ENCODE measurements at places on chromosomes 2 and 18.

GRCh38 chr2:88810017-88810416, 118.5 kb downstream of the RPIA start:
- no peak for DNase-seq

DNA sequence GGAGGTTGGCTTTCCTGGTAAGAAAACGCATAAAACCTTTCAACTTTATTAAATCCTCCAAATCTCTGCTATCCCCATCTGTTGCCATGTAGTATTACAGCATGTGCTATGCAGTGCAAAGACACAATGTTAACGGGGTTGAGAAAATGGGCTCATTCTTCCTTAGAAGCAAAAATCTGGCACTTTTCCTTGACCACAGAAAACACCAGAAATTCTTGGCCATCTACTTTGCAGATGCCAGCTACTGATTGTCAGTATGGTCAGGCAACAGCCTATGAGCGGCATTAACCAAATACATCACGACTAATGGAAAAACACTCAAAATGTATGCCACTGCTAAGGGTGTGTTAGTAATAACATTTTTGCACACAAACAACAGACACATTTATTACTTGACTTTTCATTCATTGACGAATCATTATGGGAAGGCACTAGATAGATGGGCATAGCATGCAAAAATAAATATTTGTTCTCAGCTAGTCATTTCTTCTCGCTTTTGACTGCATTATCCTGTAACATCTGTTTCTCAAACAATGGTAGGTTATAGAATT, 65.2 kb upstream of the CRIM1 start:
- DNase-seq = no peak

GRCh38 chr2:147479358-147479757, 365.5 kb upstream of the ACVR2A start:
- no peak for DNase-seq

GRCh38 chr2:127498386-127498785, 27.9 kb downstream of the IWS1 start:
- DNase-seq = peak; percentile 30

DNA sequence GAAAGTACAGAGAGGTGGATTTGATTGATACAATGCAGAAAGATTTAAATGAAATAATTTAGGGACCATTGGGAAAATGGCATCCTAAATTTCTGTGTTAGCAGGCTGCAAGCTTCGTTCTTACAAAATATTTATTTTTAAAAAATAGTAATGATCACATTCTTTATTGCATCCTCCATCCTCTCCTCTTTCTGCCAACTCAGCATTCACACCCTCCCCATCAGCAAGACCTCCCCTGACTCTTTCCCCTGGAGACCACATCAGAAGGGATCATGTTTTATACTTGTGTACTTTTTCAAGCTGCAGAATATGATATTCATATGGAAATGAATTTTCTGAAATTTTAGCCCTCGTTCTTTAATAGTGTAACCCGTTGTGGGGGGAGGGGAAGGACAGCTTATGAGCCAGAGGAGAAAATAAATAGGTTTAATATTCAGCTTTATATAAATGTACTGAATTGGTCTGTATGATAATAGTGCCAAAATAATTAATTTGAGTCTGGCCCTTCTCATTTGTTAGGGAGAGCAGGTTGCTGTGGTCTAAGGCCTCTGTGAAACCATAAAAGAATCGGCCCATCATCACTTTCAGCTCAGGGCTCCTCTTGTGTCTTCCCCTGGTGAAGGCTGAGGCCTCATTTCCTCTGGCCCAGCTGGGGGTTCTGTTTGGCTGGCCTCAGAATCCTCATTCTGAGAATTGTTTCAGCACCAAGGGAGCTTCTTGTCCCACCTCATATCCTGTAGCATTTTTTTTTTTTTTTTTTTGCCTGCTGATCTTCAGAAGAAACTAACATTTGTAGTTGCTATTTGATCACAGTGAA, 330.8 kb downstream of the TXNL1 start:
- DNase-seq = no peak

DNA sequence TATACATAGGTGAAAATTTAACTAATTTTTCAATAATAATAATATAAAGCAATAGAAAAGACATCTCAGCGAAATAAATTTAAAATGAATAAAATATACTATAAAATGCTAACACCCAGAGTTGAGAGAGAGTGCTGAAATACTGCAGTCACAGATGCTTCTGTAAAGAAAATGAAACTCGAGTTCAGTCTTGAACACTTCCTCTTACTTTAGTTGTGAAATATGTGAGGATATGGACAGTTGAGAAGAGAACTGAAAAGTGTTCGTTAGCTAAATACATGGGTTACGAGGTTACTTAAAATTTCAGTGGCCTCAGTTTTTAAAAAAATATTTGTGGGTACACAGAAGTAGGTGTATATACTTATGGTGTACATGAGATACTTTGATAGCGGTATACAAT, 106.8 kb downstream of the DNAH7 start:
- DNase-seq = peak; percentile 75

GRCh38 chr2:196176142-196176738, 4.9 kb upstream of the STK17B start:
- no peak for DNase-seq

DNA sequence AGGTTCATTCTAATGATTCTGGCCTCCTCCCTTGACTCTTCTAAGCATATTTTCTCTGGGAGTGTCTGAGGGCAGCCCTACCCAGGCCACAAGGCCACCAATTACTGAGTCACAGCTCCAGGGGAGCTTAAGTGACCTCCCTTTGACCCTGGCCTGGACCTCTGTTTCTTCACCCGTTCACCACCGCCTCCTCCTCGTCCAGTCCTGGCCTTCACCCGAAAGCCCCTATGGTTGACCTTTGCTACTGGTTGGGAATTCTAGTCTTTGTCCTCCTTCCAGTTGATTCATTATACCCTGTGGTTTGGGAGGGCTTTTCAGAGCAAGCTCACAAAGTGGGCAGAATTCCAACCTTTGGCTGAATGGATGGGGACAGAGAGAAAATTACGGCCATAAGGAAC, 72.6 kb downstream of the NRP2 start:
- DNase-seq = no peak

- no peak for DNase-seq
These were observed 55.2 kb downstream of the CIB4 start for GRCh38 chr2:26585966-26586365.

DNA sequence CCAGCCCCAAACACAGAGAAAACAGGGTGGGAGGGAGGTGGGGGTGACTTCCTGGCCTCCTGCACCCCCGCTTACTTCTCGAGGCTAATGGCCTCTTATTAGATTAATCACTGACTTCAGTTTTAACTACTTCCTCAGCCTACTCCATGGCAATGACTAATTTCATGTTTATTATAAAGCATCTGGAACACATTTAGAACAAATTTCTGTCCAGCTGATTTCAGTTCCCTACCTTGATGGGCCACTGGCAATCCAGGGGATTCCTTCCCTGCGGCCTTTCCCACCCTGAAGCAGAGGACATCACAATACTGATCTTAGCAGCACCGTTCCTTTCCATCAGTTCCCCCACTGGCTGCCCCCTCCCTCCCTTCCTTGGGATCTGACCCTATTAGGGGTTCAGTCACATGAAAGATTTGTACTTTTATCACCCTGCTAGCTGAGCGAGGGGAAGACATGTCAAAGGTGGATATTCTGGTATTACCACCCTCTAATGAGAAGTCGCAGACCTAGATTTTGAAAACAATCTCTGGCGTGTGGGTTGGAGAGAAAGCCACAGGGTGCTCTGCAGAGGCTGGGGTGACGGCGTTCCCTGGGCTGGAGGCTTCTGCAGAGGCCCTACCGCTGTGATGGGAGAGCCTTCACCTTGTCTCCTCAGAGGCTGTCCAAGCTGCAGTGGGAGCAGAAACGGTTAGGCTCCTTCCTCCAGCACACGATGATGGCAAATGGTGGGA, 67.6 kb downstream of the KIAA2012 start:
- DNase-seq = no peak

DNA sequence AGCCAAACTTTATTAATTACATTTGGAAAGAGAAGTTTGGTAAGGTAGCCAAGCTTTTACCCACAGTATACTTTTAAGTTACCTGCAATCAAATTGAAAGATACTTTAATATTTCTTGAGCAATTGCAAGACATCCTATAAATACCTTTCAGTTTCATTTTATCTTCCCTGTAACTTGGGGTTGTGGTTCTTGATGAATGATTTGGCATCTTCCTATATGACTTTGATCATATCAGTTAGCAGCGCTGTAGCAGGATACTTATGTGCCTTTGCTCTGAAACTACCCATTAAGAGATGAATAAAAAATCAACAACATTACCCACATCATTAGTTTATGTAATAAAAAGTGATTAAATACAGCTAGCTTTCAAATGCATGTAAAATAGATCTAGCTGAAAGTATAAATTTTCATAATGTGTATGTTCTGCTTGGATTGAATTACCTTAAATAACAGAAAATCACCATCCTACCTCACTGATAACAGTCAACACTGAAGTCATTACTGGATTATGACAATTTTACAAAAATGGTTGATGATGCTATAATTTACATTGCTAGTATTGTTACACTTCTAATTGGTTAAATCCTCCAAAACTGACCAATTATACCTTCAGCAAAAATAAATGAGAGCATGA, 50.4 kb downstream of the MMADHC start:
- no peak for DNase-seq

DNA sequence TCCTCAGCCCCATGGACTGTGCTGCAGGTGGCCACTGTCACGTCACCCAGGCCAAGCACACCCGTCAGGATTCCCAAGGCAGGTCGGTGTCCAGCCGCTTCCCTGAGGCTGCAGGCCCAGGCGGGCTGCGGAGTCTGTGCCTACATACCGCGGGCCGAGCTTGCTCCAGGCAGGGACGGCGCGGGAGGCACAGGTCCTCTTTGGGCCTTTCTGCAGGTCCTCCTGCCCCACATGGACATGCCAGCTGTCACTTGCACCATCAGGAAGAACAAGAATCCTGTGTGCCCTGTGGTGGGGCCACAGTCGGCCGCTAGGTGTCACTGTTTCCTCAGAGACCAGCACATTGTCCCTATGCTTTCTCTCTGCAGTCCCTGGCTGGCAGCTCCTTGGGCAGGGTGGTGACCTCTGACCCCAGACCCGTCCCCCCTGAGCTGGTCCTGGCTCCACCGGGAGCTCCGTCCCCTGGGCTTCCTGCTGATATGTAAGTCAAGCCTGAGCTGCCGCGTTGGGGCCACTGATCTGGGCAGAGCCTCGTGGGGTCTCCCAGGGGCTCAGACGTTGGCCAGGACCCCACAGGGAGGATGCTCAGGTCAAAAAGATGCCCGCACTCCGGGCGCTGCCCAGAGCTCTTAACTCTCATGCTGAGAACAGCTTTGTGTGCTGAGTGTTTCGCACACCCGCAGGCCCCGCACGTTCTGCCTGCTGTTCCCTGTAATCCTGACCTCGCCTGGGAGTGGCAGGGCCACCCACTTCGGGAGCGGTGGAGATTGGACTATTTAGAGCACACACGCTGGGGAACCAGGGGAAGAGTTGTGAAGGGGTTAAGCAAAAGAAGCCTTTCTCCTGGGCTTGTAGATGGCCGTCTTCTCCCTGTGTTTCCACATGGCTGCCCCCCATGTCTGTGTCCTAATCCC, 17.3 kb upstream of the AGXT start:
- peak; percentile 81 for DNase-seq

GRCh38 chr2:105255979-105256378, 14.4 kb downstream of the GPR45 start:
- DNase-seq = no peak

GRCh38 chr2:240570531-240571313, 2.4 kb downstream of the RNPEPL1 start:
- DNase-seq = no peak

- DNase-seq = no peak
These were observed 6.4 kb downstream of the DPYSL5 start for GRCh38 chr2:26854283-26854827.

- no peak for DNase-seq
These were observed 90.6 kb downstream of the SNTG2 start for GRCh38 chr2:1041012-1041805.

- no peak for DNase-seq
These were observed 335.0 kb downstream of the CBLN2 start for GRCh38 chr18:72208920-72209676.

DNA sequence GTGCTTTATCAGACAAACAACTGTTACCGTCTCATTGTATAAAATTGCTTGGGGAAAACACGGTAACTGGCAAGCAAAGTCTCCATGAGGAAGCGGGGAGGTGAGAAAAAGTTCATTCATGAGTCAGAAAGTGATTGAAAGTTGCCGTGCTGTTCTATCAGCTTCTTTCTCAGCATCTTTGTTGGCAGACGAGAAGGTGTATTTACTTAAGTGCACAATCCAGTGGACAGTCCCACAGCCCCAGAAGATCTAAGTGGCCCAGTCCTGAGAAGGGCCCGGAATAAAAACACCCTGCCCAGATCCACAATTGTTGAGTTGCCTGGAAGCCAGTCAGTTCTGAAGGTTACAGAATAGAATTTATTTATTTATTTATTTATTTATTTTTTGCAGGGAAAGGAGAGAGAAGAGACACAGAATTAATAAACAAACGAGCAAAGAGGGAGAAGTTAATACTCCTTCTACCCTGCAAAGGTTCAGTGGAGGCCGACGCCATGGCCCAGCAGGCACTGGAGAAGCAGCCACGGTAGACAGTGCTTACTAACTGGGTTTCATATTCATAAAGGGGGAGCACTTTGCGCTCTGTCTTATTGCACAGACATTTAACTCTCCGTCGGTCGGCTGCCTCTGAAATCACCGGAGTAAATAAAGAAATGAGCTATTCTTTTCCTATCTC, 676.0 kb upstream of the SALL3 start:
- no peak for DNase-seq

GRCh38 chr18:58473071-58473470, 155.8 kb downstream of the ALPK2 start:
- no peak for DNase-seq

DNA sequence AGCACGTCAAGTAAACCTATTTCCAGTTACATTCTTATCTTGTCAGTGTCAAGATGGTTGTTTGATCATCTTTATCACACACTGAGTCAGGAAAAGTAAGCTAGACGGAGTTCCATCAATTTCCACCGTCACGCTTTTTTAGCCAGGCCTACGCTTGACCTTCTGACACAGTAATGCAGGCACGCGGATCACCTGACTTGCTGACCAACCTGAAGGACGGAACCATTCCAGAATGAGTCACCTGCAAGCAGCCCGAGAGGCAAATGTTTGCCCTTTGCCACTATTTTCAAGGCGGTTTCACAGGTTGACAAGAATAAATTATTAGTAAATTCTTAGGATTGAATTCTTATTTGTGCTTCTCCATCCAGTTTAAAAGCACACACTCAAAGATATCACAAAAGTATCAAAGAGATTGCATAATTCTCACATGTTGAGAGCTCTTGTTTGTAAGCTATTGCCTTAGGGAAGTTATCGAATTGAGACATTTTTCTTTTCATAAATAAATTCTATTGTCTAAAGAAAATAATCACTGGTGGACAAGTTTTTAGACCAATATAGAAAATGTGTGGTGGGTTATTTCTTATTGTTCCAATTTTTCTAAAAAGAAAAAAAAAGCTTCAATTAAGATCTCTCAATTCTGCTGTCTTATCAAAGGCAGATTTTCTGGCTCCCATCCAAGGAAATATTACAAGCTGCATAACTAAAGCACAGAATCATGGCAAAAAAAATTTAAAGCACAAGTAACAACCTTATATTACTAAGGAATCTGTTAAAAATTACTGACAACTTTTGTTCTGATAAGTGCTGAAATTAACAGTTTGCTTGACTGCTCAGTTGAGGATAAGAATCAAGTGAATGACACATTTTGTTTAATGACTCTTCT, 31.9 kb downstream of the UXS1 start:
- DNase-seq = no peak

GRCh38 chr2:168255103-168255502, 7.7 kb upstream of the STK39 start:
- DNase-seq = no peak
